ENCODE measurements at places on chromosomes 5 and 9. TPM values are rescaled to one million over a fixed set of nuclear protein-coding genes. Genes with fewer than 3 reads are reported as not detected.

DNA sequence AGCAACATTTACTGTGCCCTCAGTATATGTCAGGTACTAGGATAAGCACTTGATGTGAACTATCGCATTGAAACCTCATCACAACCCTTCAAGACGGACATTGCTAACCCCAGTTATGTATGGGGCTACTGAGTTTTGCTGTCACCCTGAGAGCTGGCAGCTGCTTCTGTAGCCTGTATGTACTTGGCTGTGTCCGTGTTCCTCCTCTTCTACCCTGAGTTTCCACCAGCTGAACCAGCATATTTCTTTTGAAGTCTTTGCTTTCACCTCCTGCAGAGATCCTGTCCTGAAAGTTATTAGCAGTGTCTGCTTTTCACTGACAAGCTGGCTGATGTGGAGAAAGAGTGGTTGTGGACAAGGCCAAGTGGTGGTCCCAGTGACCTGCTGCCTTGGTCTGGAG is 63.3 kb downstream of the ADGRV1 start:
- H3K27me3 ChIP-seq: no peaks in the 10 kb centered on the region
- no peak overlapping the region for H3K27ac ChIP-seq
- H3K36me3 ChIP-seq: no peaks in the 10 kb centered on the region
- H3K4me1 ChIP-seq: no peaks in the 10 kb centered on the region

DNA sequence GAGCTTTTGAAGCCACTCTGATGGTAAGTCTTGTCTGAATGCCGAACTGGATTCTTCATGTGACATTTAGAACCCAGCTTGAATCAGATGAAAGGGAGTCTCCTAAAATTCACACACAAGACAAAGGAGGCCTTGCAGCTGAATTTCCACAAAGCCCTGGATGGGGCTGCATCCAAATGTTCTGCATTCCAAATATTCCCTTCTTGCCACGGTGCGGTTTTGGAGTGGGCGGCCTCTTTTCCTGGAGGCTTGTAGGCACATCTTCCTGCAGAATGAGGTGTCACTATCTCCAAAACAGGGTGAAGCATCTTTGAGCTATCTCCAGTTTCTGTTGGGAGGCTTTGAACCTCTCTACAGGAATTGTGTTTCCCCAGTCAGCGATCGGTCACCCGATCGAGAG is 342.7 kb downstream of the ARHGEF28 start:
- H3K4me1 ChIP-seq: peaks cover 12% of the 10 kb centered on the region
- H3K4me3 ChIP-seq: no peak overlapping the region
- no peak overlapping the region for H3K27ac ChIP-seq
- H3K36me3 ChIP-seq: no peaks in the 10 kb centered on the region
- no peaks in the 10 kb centered on the region for H3K27me3 ChIP-seq

DNA sequence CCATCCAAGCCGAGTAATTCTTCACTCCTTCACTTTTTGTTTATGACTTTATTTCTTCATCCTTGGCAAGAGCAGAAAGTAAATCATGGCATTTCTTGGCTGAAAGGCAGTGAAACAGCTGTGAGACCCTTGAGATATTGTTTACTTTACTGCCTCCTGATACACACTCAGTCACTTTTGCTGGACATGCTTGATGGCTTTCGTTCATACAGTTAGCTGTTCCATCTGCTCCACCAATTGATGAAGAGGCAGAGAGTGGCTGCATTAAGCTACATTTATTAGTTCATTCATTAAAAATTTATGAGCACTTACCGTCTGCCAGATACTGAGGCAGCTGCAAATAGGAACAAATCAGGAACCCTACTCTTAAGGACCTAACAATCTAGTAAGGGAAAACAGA is 184.4 kb upstream of the OR13F1 start:
- no peak overlapping the region for H3K27ac ChIP-seq
- no peaks in the 10 kb centered on the region for H3K36me3 ChIP-seq
- H3K4me1 ChIP-seq: no peaks in the 10 kb centered on the region
- H3K27me3 ChIP-seq: no peaks in the 10 kb centered on the region

The ARID3C gene
- total RNA-seq: 0.11 TPM

GRCh38 chr5:122121479-122122465 is 7.6 kb upstream of the ZNF474 start:
- H3K4me1 ChIP-seq: peaks cover 32% of the 10 kb centered on the region
- H3K27me3 ChIP-seq: no peaks in the 10 kb centered on the region
- DNase-seq: peak; percentile 71
- no peak overlapping the region for H3K4me3 ChIP-seq
- H3K27ac ChIP-seq: peak overlapping the region; percentile 7

DNA sequence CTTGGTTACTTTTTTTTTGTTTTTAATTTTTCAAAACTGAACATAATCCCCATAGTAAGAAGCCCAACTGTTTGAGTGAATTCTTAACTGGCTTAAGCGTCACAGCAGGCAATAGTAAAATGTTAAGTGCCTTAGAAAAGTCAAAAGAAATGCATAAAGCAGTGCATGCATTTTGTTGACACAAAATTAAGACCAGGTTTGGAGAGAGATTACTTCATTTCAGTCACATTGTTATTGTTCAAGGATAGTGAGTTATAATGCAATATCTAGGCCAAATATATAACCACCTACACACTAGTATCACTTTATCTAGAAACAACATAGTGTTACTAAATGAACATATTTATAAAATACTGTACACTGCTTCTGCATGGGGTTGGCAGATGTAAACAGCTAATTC is 116.9 kb upstream of the KLF9 start:
- H3K4me3 ChIP-seq: no peak overlapping the region
- H3K36me3 ChIP-seq: no peaks in the 10 kb centered on the region
- peaks cover 18% of the 10 kb centered on the region for H3K4me1 ChIP-seq
- no peaks in the 10 kb centered on the region for H3K27me3 ChIP-seq
- no peak overlapping the region for H3K27ac ChIP-seq

The DNAI1 gene
- total RNA-seq: not detected

The TAS2R1 gene
- total RNA-seq: not detected

DNA sequence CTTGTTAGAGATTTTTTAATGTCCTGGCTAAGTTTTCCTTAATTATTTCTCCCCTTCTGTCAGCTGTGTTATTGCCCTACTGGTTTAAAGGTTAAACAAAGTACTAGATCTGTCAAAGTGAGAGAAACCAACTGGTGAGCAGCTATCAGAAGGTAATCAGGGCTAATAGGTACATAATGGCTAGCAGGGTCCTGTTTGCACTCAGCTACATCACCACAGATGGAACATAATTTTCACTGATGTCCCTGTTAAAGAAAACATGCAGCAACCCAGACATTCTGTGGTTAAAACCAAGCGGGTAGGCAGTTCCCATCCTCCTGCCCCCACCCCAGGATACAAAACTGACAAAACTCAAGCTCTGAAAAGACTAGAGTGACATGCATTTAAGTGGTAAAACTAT is 473.9 kb downstream of the NR2F1-AS1 start:
- no peak overlapping the region for H3K4me3 ChIP-seq
- H3K27ac ChIP-seq: no peak overlapping the region
- no peaks in the 10 kb centered on the region for H3K36me3 ChIP-seq
- DNase-seq: no peak
